T-cell (primary cell): ENCODE measurements at places on chromosomes 2 and 18. TPM values are rescaled to one million over a fixed set of nuclear protein-coding genes. Genes with fewer than 3 reads are reported as not detected.

Gene PIAS2
- 39.8 TPM for total RNA-seq

Gene MALL
- total RNA-seq: not detected

Gene RAD51AP2
- not detected for total RNA-seq

Gene AOX1
- total RNA-seq: not detected

GRCh38 chr18:10455726-10456453 is 1.5 kb downstream of the APCDD1 start:
- no peak for DNase-seq

GRCh38 chr2:120820263-120820952 is 84.7 kb downstream of the GLI2 start:
- DNase-seq: no peak

DNA sequence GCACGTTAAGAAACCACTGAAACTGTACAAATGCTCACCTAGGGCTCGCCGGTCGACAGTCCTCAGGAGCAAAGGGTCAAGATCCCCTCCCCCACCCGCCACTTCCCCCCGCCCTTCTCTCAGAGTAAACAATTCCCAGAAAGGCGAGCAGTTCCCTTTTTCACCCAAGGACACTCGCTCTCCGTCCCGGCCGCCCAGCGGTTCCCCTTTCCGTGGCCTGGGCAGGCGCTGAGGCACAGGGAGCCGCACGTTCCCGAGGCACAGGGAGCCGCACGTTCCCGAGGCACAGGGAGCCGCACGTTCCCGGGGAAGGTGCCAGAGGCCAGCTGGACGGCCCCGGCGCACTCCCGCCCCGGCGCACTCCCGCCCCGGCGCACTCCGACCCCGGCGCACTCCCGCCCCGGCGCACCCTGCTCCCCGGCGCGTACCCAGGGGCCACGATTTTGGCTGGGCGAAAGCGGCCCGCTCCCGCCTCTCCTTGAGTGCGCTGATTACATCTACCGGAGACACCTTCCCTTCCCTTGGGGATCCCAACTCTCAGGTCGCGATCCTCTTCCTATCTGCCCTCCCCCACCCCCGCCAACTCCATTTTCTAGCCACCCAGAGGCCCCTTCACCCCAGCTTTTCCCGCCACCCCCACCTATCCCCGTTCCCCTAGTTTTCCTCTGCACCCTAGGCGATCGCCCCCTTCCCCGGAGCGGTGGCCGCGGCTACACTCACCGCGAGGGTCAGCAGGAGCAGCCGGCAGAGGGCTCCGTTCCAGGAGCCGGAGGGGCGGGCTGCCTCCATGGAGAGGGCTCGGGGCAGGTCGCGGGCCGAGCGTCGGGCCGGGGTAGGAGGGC is 817 bp downstream of the DSC2 start:
- DNase-seq: no peak

DNA sequence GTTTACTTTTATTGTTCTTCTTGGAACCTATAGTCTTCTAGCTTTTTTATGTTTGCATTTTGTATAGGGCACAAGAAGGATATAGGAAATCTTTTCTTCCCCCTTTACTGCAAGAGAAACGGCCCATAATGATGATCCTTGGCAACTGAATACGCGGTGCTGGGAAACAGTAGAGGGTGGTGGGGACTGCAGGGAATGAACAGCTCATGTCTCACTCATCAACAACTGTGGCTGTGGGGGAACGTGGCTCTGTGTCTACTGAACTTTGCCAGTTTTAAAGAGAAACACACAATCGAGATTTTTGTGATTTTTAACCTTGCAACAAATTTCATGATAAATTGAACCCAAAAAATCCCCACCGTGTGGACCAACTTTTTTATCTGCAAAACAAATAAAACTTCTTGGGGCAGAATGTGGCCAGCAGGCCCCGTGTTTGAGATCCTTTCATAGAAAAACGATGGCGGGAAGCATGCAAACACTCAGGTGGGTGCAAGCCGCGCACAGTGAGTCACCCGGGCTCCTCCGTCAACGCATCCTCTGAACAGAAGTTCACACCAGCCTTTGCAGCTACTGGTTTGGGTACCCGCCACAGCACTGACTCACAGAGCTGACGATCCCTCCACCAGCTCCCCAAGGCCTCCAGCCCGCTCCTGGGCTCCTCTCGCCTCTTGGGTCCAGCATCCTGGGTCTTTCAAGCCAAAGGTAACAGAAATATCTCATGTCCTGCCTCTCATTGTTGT is 149.3 kb downstream of the COL6A3 start:
- DNase-seq: no peak

DNA sequence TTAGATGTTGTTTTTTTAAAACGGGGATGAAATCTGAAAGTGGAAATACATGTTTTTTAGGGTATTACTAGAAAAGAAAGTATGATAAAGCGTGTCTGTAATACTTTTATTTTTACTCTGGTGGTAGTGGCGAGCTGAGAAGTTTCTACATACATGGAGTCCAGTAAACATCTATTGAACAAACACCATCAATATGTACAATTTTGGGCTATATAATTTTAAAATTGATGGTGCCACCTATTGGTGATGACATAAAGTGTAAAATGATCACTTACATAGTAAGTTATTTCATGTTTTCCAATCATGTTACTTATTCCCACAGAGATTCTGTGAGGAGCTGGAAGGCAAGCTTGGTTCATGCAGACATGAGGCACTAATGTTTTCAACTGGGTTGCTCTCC is 31.5 kb upstream of the NFE2L2 start:
- DNase-seq: no peak

DNA sequence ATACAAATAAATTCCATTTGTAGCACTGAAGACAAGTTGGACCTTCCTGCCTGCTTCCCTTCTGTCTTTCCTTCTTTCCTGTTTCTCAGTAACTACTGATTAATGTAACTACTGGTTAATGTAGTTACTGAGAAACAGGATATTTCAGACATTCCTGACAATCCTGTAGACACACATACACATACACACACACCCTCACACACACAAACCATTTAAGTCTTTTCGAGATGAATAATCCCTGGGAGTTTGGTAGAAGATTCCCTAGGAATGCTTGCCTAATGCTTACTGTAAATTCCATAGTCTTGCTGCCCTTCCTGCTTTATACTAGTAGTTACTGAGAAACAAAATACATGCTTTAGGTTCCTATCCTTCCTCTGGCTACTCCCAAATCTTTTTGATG is 83.9 kb downstream of the PIK3C3 start:
- no peak for DNase-seq

DNA sequence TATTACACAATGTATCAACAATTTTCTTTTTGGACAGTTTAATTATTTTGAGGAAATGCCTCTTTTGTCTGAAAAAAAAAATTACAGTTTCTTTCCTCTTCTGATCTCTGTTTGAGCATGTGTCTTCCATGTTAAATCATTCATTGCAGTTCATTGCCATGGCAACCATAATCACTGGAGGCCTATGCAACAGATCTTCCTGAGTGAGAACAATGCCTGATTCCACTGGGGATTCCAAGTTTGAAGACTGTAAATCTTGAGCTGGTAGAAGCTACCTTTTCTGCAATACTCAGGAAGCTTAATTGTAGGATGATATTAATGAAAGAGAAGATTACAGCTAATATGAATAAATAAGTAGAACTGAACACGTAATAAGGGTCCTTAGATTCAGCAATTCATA is 721.4 kb upstream of the CNTNAP5 start:
- no peak for DNase-seq

- DNase-seq: no peak
These were observed 28.5 kb upstream of the NPAS2 start for GRCh38 chr2:100791294-100791935.

GRCh38 chr2:19971691-19972090 is 18.2 kb downstream of the WDR35 start:
- DNase-seq: no peak

DNA sequence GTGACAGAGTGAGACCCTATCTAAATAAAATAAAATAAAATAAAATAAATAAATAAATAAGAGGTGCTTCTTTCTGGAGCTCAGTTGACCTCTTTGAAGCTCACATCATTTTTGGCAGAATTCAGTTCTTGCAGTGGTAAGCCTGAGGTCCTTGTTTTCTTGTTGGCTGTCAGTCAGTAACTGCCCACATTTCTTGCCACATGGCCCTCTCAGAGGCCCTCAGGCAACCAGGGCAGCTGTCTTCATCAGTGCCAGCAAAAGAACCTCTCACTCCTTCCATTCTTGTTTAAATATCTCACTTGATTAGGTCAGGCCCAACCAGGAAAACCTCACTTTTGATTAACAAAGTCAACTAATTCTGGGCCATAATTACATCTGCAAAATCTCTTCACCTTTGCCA is 53.2 kb downstream of the RAPGEF4 start:
- DNase-seq: no peak

- no peak for DNase-seq
These were observed 344.6 kb upstream of the CHAC2 start for GRCh38 chr2:53422979-53423378.

- DNase-seq: no peak
These were observed 484.1 kb upstream of the SALL3 start for GRCh38 chr18:78495550-78495949.

GRCh38 chr2:142008135-142008744 is 122.6 kb downstream of the LRP1B start:
- DNase-seq: no peak

DNA sequence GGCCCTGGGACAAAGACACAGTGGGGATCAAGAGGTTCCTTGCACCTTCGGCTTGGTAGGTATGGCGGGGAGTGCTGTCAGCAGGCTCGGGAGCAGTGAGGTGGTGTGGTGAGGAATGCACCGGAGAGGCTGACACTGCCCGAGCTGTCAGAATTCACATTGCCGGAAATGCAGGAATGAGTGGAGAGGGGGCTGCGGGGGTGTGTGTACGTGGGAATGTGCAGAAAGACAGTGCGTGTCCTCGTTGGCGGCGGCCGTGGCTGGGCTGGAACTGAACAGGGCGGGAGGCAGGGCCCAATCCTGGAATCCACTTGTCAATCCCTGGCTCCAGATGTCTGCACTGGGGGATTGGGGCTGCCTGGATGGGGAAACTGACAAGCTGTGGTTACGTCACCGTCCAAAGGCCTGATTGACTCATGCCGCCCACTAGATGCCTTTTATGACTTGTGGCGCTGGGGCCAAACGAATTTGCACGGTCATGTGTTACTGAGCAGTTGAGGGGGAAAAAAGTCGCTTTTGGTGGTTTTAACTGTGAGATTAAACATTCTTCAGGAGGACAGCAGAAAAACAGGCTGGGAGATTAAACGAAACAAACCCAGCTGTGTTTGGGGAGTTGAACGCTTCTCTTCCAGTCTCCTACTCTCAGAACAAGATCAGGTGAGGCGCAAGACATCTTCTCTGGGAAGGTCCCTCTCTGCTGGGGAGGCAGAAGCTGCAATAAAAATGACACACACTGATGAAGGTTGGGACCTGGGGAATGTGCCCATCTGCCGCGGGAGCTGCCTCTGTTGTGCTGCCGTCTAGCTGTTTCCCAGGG is 189.4 kb upstream of the GLI2 start:
- no peak for DNase-seq

GRCh38 chr2:235669269-235669831 is 175.5 kb downstream of the AGAP1 start:
- DNase-seq: peak; percentile 34

DNA sequence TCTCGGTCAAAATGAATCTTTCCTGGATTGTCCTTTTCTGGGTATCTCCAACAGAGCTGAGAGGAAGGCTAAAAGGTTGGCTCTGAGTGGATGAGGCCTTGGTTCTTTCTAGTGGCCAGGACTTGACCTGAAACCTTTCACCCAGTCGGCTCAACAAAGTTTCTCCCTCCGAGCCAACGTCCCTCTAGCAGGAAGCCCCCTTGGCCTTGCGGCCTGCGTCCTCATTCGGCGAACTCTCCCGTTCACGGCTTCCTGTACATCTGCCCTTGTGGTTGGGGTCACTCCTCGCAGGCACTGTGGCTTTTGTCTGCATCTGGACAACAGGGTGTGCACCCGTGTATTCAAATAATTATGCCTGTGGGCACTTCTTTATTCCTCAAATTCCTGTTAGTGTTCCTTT is 9.4 kb upstream of the SIX3 start:
- DNase-seq: no peak

DNA sequence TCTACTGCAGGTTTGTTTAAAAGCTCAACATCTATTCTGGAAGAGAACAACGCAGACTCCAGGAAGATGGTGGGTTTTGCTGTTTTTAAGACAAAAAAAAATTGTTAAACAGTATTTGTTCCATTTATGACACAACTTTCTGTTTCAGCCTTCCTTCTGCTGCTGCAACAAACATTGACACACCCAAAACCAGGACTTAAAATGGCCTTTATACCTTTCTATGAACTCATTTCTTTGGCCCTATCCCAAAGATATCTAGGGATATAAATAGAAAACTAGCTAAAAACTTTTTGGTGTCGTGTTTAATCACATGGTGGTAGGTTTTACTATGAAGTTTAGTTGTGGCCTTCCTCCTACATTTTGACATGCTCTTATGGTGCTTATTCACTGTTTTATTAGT is 964 bp upstream of the GALNT3 start:
- DNase-seq: no peak

DNA sequence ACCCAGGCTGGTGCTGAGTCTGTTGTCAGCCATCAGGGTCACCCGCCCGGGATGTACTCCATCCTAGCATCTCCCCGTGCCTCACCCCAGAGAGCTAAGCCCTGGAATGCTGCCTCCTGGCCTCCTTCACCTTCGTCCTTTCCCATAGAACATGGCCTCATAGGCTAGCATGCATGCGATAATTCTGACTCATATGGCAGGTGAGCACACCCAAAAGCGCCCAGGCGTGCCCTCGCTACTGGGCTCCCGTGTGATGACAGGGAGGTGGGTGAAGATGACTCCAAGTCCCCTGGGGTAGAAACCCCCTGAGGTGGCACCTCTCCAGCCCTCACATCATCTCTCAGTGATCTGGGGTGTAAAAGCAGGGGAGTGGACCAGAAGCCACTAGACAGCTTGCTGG is 7.3 kb downstream of the SPR start:
- no peak for DNase-seq

- no peak for DNase-seq
These were observed 4.3 kb downstream of the UGT1A9 start for GRCh38 chr2:233676046-233676445.
